MG63 (cell line): ENCODE measurements at places on chromosomes 4 and X.

DNA sequence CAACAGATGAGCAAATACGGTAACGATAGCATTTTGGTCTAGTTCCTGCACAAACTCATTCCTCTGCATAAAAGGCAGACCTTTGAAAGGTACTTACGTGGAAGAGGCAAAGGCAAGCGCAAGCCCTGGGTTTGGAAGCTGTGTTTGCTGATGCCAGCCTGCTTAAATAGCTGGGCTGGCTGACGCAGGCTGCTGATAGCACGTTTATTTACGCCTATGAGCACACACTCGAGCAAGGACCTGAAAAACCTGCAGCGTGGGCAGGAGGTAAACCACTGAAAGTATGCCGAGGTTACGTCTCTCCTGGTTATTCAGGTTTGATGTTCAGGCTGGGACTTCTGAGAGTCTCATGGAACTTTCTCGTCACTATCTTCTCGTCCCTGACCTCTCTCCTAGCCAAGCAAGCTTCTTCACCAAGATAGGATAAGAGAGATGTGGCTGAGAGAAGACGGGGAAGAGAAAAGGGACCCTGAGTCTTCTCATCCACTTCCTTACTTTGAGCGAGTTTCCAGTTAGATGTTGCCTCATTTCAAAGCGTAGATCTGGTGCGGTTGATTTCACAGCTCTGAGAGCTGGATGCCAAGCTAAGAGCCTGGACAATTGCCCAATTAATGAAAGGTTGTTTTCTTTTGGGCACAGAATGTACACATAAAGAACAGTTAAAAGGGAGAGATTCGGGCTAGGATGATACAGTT is at the start of gene HOPX:
Gene HOPX (minus strand): TSS at position 139 of the 695 bp plus-strand sequence. CDS start 23,480 bp downstream, outside the sequence.
- no peak for DNase-seq

DNA sequence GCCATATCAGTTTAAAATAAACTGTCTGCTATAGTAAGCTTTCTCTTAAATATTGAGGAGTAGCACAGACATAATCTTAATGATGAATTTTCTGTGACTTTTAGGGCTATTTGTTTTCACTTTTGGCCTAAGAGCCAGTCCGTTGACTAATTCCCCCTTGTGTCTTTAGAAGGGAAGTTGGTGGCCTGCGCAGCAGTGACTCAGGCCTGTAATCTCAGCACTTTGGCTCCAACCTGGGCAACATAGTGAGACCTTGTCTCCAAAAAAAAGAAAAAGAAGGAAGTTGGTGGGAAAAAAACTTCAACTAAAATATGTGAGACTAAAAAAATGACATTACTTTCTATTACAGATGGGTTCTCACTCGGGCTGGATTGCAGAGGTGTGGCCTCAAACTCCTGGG is 3.4 kb downstream of the NCAPG start:
- no peak for DNase-seq

DNA sequence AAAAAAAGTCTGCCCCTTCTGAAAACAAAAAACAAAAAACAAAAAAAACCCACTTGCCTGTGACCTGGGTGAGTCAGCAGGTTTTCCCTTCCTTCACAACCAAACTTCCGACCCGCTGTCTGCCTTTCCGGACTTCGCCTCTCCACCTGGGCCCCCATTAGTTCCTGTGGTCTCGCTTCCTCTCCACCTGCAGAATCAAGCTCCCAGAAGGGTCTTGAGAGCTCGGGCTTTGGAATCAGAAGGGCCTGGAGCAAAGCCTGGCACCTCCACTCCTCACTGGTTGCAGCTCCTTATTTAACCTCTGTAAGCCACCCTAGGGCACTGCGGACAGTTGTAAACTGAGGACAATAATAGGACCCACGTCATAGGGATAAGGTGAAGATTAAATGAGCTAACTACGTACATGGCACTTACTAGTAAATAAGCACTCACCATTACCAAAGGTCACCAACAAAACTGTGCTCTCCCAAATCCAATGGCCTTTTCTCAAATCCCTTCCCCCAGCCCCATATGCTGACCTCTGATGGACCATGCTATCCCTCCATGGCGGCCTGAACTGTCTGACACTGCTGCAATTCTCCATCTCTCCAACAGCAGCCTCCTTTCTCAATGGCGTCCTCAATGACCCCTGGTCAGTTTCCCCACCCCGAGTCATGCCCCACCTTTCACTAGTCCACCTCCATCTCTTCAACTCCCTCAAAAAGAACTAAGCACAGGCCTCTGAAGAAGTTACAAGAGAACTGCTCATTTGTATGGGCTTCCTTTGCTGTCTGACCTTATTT is 64.2 kb downstream of the IRF2 start:
- no peak for DNase-seq

GRCh38 chr4:61772126-61772525 is 572.0 kb downstream of the ADGRL3 start:
- DNase-seq: no peak

DNA sequence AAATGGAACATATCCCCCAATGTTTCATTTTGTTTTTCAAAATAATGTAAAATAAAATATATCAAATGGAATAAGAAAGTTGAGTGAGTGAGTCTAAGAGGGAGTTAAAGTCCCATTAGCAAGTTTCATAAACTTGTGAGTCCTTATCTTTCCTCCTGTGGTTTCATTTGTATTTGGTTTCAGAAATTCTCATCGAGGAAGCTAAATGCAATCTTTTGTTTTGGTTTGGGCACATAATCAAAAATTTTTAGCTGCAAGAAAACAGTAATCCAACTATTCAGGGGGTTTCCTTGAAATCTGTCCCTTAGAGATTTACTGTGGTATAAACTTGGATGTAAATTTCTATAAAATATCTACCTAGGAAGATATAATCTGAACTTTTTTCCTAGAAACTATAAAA is 124.2 kb downstream of the CAMK2D start:
- DNase-seq: no peak

DNA sequence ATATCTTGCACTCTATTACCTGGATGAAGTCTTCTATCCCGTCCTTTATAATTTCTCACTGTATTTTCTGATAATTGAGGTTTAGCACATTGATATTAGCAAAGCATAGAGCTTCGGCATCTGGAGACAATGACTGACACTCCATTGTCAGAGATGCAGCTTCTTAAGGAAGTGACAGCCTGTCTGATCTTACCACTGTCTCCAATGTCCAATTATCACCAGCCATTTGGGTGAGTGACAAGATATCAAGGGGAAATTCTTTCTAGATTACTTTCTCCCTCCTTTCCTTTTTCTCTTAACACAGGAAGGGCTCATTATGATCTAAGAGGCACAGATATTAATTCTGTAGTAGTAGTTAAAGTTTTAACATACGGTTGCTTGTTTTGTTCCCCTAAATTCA is 86.4 kb downstream of the LDB2 start:
- DNase-seq: no peak

- no peak for DNase-seq
Measured at GRCh38 chr4:151226004-151226932, 50.7 kb upstream of the PRSS48 start.

DNA sequence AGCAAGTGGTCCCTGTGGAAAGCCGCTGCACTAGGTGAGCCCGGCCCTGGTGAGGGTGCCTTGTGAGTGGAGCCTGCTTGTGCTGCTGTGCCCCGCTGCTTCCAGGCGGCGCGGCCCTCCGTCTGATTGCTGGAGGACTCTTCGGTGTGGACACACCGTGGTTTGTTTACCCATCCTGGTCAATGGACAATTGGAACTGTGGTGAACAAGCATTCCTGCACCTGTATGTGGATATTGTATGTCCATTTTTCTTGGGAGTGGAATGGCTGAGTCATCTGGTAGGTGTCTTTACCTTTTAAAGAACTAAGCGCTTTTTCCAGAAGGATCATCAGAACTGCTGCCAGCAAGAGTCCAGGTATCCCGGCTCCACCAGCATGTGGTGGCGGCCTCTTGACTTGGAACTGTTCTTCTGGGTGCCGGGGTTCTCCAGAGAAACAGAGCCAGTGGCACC is 15.6 kb downstream of the MAEA start:
- no peak for DNase-seq

- no peak for DNase-seq
Measured at GRCh38 chrX:65610040-65610439, 57.4 kb upstream of the MSN start.

DNA sequence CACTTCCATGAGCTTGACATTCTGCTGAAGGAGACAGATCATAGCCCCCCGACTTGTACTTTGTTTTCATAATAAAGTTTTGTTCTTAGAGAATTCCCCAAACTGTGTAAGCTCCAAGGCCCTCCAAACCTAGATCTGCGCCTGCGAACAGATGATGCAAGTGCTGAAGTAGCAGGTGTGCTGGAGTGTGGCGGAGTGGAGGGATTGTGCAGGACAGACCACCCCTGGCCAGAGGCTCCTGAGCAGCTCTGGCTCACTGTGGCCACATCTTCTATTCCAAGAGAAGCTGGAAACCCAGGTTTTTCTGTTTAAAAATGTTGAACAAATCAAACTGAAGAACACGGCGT is 46.4 kb downstream of the TBC1D14 start:
- no peak for DNase-seq

DNA sequence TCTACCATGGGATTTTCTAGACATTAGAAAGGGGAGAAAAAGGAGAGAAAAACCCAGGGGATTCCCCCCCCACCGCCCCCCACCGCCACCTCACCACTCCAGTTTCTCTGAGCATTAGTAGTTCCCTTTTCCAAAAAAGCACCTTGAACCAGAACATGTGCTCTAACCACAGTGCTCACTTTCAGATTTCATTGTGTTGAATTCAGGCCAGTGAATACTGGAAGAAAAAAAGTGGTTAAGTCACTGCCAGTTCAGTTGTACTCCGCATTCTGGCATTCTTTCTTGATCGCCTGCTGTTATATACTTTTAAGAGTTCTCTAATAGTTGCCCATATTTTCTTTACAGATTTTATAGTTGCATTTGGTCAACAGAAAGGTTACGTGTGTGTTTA is 40.9 kb downstream of the JADE3 start:
- no peak for DNase-seq

- DNase-seq: peak; percentile 11
Measured at GRCh38 chr4:77697860-77698590, 92.4 kb downstream of the CXCL13 start.

DNA sequence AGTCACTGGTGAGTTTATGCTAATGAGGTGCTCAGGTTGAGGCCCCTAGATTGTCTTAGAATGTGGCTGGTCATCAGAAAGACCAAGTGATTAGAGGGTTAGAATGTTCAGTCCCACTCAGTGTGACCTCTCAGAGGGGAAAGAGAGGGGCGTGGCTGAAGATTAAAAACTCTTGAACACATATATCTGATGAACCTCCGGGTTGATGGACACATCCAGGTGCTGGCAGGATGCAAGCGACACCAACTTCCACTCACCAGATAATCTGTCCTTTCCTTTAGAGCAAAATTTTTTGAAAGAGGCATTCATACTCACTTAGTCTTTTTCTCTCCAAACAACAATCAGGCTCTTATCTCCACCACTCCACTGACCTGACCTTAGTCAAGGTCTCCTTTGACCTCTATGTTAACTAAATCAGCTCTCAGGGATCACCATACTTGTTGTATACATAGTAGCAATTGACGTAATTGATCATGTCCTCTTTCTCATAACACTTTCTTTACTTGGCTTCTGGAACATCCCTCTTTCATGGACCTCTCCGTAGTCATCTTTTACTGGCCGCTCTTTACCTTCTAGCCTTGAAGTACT is 14.2 kb downstream of the FAM47E start:
- no peak for DNase-seq

GRCh38 chrX:125005863-125006262 is 313.8 kb upstream of the TEX13C start:
- DNase-seq: no peak

DNA sequence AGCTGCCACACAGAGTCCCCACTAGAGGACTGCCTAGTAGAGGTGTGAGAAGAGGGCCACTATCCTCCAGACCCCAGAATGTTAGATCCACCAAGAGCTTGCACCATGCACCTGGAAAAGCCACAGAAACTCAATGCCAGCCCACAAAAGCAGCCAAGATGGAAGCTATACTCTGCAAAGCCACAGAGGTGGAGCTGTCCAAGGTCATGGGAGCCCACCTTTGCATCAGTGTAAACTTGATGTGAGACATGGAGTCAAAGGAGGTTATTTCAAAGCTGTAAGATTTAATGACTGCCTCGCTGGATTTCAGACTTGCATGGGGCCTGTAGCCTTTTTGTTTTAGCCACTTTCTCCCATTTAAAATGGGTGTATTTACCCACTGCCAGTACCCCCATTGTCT is 1030.1 kb upstream of the GRIA3 start:
- DNase-seq: no peak

- no peak for DNase-seq
Measured at GRCh38 chr4:86556791-86557415, 37.2 kb upstream of the PTPN13 start.

DNA sequence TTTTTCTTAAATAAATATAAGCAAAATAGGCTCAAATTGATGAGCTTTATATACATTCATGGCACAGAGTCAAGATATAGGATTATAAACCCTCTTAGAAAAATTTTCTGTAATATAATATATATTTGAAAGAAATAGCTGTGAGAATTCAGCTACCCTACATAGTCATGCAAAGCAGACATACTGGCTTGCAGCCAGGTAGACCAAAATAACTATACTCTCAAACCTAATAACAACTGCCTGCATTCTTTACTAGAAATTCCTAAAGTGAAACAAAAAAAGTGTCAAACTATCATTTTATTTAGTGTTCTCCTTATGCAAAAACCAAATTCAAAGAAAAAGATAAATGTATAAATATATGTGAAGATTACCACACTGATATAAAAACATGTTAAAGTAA is 1390.2 kb downstream of the C4orf33 start:
- no peak for DNase-seq

DNA sequence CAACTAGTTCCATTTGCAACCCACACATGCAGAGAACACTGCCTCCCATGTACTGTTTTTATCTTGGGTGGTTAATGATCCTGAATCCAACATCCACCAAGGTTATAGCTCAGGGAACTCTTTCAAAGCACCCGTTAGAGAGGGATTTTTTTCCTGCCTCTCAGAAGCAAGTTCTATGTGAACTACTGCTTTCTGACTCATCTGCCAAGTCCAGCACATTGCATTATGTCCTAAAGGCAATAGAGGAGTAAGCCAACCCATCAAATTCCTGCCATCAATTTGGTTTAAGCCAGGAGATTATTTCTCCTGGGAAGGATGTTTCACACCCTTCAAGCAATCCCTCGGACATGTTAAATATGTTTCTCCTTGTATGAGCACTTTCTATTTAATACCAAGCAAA is 334.5 kb downstream of the GASK1B start:
- DNase-seq: no peak

- no peak for DNase-seq
Measured at GRCh38 chr4:123866796-123867195, 470.2 kb downstream of the SPRY1 start.

GRCh38 chrX:141960578-141960977 is 56.9 kb downstream of the MAGEC1 start:
- DNase-seq: no peak

- DNase-seq: no peak
Measured at GRCh38 chr4:86853209-86853608, 4.0 kb upstream of the SLC10A6 start.

DNA sequence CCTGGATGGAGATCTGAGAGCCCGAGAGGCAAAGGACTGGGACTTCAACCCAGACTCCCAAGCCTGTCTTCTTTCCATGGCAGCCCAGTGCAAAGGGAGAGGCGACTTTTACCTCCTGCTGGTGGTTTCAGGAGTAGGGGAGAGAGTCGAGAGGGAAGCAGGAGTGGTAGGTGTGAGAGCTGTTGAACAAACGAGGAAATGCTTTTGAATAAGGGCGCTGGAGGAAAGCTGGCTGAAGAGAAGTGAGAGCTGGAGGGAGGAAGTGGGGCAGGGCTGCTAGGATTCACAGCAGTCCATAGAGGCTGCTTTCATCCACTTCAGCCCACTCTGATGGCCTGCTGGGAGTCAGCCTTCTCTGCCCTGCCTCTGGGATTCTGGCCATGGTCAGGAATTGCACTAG is 81.8 kb upstream of the EFNB1 start:
- DNase-seq: no peak
